Dermis blood vessel endothelial cell (primary cell): ENCODE measurements at places on chromosomes 11 and 22. TPM values are rescaled to one million over a fixed set of nuclear protein-coding genes. Genes with fewer than 3 reads are reported as not detected.

GRCh38 chr11:84963240-84963639, 663.9 kb downstream of the DLG2 start:
- DNase-seq: no peak

DNA sequence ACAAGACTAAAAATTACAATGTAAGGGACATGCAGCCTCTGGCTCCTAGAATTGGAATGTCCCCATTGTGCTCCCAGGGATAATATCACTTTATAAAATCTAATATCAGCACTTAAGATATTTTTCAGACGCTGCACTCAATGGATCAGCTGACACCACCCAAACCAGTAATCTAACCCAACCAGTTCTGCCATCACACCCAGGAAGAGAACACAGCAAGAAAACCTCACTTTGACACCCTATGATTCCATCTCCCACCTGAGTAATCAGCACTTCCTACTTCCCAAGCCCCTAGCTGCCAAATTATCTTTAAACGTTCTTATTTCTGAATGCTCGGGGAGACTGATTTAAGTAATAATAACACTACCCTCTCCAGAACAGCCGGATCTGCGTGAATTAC, 2.6 kb downstream of the CASP4 start:
- no peak for DNase-seq

GRCh38 chr11:59011655-59012397, 72.5 kb downstream of the GLYATL1 start:
- DNase-seq: no peak

GRCh38 chr11:61698173-61698948, 18.2 kb downstream of the DAGLA start:
- no peak for DNase-seq

GRCh38 chr11:18669711-18670110, 28.9 kb upstream of the TMEM86A start:
- DNase-seq: no peak

DNA sequence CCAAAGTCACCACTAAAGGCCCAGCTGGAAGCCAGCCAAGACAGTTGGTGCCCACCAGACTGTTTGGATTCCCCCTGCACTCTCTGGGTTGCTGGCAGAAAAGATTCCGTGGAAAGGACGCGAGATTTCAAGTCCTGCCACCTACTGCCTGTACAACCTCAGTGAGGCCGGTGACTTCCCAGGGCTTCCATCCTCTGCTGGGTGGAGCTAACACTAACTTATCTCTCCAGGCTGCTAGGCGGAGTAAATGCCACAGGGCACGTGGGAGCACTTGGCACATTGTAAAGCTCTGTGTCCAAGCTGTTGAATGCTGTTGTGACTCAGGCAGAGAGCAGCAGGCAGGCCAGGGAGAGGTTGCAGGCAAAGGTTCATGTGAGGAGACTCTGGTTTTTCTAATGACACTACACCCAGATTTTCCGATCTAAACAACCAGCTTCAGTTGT, 50.9 kb upstream of the CDON start:
- peak; percentile 82 for DNase-seq

- DNase-seq: peak; percentile 66
Observed at GRCh38 chr22:24391836-24392217, 35.6 kb upstream of the ADORA2A start.

DNA sequence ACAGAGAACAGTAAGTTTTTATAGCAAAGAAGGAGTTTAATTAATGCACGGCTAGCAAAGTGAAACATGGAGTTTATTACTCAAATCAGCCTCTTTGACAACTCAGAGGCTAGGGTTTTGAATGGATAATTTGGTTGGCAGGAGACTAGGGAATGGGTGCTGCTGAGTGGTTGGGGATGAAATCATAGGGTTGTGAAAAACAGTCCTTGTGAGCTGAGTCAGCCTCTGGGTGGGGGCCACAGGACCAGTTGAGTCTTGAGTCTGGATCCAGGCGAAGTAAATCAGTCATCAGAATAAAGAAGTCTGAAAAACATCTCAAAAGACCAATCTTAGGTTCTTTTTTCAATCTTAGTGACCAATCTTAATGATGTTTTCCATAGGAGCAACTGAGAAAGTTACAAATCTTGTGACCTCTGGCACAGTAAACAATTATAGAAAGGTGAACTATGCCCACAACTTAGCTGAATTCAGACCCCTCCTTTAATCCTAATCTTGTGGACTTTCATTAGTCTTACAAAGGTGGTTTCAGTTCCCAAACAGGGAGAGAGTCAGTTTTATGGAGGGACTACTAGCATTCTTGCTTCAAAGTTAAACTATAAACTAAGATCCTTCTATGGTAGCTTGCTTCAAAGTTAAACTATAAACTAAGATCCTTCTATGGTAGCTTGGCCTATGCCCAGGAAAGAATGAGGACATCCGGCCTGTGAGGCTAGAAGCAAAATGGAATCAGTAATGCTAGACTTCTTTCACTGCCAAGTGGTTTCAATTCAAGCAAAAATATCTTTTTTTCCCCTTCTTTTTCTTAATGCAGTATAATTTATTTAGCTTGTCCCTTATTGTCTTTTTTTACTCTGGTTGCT, 84.5 kb downstream of the AASDHPPT start:
- DNase-seq: no peak

DNA sequence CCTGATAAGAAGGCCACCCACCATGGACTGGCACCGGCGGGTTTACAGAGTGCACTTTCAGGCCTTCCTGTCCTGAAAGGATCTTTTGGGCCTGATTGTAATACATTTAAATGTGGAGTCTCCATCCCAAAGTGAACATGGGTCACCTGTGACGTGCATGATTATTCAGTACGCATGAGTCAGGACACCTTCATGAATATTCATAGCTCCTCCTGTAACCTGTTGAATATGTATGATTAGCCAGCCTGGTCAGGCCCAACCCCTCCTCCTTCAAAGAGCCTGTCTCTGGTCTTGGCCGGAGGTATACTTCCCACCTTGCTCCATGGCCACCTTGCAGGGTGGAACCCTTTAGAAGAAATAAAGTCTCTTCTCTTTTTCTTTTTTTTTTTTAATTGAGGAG, 75.9 kb upstream of the NUP50 start:
- no peak for DNase-seq

GRCh38 chr22:31253949-31254348, 38.3 kb downstream of the PIK3IP1 start:
- DNase-seq: peak; percentile 94

DNA sequence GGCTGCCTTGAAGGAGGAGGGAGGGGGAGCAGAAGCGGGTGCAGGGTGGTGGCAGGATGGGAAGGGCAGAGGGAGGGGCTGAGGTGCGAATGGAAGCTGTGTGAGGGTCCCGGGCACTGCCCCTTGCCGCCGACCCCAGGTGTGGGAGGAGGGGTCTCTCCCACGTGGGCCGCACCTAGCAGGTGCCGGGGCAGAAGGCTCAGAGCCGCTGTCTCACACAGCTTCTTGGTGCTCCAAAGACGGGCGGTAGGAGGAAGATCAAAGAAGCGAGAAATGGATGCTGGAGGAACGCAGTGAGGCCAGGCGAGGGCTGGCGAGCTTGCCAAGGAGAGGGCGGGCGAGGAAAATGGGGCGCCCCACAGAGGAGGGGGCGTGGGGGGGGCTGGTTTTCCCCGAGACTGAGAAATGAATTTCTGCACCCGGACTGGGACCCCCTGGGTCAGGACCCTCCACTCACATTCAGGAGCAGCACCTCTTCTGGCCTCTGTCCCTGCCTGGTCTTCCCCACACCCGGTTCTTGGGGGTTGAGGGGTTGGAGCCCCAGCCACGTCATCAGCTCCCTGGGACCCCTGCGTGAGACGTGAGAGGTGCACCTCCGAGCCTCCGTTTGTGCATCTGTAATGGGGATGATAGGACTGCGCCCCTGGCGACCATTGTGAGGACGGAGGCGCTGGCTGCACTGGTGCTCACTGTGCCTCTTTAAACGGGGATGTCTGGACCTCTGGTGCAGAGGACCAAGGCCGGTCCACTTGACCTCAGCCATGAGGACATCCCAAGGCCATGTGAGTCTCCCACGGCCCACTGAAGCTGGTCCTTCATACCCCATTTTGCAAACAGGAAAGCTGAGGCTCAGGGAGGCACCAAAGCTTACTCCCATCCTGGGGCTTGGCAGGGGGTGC, 16.8 kb downstream of the LSP1 start:
- DNase-seq: no peak

GRCh38 chr22:23065069-23065451, 5.3 kb upstream of the GNAZ start:
- DNase-seq: no peak

The TRPT1 gene
- total RNA-seq: 24.1 and 45.6 TPM in 2 replicates

The DRICH1 gene
- 0.05 and 0.17 TPM in 2 replicates for total RNA-seq

The ANGPTL5 gene
- total RNA-seq: 0.09 TPM in 1 of 2 replicates, not detected in the other

The ISX gene
- not detected in 2 replicates for total RNA-seq
